ENCODE measurements at places on chromosomes 12 and 14.

GRCh38 chr12:121423682-121424623 lies 24.0 kb downstream of the RNF34 start:
- no peak for DNase-seq

DNA sequence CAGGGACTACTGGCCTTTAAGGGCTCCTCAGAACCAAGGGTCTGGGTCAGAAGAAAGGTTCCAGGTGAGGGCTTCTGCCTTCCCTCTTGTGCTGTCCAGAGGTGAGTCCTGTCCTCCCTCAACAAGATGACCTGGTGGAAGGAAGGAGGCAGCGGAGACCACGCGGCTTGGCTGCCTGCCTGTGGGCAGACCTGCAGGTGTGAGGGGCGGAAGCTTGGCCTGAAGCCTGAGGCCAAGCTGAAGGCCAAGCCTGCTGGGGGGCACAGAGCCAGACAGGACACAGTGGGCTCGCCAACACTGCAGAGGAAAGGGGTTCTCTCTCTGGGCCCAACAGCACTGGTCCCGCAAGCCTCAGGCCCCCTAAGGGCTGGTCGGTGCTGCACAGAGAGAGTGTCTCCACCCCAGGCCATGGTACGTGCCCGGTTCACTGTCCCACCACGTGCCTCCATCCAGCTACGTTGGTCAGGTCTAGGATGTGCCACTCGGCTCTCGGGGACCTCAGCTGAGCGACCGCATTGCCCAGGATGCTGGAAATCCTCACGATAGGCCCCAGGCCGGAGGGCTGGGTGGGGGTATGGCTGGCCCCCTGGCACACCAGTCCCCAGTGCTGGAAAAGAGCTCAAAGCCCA lies 170.0 kb upstream of the PRMT8 start:
- DNase-seq, result no peak

DNA sequence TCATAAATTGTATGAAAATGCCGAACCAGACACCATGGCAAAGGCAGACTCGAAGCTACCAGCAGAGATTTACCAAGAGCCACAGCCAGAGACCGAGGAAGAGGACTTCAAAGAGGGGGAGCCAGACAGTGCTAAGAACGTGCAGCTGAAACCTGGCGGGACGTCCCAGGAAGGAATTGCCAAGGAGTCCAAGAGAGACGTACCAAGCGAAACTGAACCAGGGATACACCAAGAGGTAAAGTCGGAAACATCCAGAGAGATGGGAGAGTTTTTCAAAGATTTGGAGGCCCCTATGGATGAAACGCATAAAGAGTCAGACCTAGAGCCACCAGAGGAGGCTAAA lies 294 bp downstream of the SAMD15 start:
- DNase-seq, result no peak

DNA sequence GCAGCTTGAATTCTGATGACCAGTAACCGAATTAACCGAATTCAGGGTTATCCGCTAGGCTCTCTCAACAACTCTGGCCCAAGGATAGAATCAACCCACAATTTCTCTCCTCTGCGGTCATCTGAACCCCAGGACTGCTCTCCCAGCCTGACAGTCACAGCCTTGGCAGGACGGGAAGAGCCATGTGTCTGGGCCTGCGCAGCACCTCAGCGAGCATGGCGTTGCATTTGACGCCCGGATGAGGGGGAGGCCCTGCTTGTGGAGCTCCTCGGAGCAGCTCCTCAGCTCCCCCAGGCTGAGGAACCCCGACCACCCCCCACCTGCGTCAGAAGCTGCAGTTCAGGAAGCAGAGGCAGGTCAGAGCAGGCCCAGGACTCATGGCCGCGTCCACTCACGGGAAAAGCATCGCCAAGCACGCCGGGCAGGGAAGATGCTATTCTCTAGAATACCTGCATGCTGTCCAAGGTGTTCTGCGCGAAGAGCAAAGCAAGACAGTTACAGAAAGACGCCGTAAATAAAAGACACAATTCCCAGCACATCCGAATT lies 131.1 kb downstream of the PIWIL1 start:
- DNase-seq, result no peak

GRCh38 chr12:98725476-98726247 lies 80.6 kb downstream of the APAF1 start:
- no peak for DNase-seq

DNA sequence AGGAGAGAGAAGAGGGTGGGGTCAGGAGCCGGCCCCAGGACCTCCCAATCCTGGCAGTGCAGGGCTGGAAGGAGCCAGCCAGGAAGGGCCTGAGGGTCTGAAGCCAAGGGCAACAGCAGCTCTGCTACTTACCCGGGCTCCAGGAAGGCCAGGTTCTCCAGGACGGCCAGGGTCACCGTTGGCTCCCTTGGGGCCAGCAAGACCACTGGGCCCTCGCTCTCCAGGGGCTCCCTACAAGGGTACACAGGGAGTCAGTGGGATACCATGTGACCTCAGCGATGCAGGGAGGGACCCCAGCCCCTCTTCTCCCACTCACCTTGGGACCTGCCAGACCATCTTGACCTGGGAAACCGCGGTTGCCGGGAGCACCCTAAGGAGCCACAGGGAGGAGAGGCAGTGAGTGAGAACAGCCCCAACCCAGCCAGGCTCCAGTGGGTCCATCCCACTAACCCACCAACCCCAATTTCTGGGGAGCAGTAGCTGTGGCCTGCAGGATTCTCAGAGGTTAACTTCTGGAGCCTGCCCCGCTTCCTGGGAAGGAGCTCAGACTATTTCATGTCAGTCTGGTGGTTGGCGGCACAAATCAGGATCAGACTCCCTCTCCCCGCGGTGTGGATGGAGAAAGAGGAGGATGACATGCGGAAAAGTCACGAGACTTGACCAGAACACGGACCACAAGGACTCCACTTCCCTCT lies 18.5 kb downstream of the COL2A1 start:
- DNase-seq, result no peak

DNA sequence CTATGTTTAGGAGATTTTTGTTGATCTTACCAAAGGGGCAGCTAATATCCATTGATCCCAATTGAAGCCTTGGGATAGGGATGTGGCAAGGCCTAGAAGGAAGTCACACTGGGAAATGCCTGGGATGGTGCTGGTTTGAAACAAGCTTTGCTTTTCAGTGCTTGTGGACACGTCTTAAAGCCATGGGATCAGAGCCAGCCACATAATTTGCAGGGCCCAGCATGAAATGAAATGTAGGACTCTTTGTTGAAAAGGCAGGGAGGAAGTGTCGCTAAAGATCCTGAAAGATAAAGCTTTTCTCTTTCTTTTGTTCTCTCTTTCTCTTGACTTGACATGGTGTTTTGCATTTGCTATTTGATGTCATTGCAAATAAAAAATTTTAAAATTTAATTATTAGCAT lies 5.0 kb downstream of the TTC9 start:
- DNase-seq, result no peak

DNA sequence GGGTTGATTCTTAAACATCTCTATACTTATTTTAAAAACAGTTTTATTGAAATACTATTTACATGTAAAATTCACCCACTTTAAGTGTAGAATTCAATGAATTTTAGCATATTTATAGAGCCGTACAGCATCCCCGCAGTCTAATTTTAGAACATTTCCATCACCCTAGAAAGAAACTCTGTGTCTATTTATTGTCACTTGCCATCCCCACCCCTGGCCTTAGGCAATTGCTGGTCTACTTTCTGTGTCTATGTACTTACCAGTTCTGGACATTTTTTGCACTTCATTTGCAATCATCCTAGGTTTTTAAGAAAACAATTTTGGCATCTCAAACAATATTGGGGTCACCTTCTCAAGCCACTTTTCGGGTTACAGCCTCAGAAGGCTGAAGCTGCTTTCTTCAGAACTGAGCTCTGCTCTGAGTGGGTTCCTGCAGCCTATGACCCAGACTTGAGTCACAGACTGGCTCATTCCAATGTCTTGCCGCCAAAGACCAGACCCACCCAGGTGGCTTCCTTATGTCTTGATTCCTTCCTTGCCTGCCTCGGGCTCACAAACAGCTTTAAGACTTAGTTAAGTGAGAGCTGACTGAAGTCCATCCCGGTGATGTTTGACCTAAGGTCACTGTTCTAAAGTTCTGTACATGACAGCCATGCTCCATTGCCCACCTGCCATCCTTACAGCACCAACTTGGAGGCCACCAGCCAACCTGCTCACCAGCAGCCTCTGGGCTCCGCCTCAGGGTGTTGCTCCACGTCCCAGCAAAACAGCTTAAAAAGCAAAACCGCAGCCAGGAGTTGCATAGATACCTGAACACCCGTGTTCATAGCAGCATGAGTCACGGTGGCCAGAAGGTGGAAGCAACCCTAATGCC lies 131.5 kb downstream of the CHST11 start:
- no peak for DNase-seq

GRCh38 chr12:91335699-91336098 lies 153.1 kb upstream of the DCN start:
- no peak for DNase-seq

DNA sequence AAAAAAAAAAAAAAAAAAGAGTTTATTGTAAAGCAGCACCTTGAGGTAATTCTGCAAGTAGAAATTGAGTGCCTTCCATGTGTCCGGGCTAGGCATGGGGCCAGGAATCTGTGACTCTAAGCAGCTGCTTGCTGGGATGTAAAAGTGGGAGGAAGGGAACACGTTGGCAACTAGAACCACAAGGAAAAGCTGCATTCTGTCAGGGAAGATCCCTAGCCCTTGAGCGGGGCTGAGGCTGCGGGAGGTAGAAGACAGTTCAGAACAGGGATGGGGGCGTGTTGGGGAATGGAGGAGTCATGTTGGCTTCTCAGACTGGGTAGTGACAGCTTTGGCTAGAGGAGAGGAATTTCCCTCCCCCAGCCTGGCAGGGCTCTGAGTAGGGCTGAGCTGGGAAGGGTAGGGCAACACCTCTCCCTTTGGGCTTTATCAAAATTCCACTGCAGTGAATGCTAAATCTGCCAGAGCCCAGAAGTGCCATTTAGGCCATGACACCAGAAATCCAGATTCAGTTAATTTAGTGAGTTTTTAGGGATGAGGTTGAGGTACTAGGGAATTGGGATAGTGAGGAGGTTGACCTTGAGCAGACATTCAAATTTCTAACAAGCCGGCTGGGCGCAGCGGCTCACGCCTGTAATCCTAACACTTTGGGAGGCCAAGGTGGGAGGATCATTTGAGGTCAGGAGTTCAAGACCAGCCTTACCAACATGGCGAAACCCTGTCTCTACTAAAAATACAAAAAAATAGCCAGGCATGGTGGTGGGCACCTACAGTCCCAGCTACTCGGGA lies 3.4 kb upstream of the TRAFD1 start:
- DNase-seq, result no peak

DNA sequence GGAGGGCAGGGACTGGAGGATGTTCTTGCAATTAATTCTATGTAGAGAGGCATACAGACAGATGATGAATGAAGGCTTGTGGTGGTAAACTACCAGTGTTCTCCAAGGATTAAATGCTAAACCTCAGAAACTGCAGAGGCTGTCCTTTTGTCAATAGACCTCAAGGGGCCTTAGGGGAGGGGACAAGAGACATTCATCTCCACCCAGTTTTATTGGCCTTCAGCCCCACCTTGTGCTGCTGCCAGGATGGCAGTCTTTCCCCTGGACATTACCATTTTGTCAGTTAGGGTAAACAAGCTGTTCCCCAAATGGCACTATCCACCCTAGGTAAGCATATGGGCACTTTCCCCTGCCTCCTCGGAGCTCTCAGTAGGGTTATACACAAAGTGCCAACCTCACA lies 4.9 kb upstream of the SMAGP start:
- DNase-seq, result no peak

DNA sequence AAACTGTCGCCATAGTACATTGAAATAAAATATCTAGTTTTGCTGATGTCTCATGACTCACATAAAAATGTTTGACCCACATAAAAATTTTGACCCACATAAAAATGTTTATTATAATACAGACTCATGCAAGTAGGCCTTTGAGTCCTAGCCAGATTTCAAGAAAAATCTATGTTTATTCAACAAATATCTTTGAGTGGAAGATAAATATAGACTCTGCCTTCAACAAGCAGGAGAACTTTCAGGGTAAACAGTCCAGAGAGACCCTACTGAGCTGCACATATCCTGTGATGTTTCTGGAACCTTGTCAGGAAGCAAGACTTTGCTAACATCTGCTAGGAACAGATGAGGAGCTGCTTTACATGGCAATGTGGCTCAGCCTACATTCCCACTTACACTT lies 283.1 kb downstream of the MDGA2 start:
- DNase-seq, result no peak

- DNase-seq, result no peak
Observed at GRCh38 chr12:72144553-72144952, 127.6 kb upstream of the TRHDE start.

DNA sequence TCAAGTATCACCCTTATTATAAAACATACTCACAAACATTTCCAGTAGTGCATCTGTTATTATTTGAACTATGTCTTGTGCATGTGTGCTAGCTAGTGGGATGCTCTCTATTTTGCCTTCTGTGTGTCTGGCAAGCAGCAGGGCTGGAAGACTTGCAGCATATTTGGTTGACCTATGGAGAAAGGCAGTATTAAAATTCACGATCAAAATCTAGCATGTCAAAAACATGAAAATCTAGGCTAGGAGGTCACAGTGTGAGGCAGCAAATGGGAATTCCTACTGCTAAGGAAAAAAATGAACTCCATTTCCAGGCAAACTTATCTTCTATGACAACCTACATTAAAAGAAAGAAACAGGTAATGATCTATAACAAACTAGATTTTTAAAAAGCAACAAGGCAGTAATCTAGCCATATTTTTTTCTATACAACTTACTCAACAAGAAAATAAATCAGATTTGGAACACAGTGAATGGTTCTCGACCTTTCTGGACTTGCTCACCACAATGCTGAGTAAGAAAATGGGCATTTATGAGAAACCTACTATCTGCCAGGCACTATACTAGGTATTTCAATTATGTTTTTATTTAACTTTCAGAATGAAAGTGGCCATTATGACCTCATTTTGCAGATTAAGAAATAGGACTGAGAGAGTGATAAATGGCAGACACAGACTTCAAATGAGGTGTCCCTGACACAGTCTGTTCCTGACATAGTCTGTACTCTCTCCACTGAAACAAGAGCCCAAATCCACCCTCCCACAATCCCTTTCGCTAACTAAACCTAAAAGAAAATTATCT lies 96.8 kb downstream of the TXNDC16 start:
- DNase-seq, result no peak

DNA sequence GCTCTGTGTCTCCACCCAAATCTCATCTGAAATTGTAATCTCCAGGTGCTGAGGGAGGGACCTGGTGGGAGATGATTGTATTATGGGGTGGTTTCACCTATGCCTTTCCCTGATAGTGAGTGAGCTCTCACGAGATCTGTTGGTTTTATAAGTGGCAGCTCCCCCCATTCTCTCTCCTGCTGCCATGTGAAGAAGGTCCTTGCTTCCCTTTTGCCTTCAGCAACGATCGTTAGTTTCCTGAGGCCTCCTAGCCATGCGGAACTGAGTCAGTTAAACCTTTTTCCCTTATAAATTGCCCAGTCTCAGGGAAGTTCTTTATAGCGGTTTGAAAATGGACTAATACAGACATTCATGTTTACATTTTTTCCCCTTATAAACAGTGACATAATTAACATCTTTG lies 36.1 kb downstream of the PELI2 start:
- DNase-seq, result no peak

- no peak for DNase-seq
Observed at GRCh38 chr12:12984149-12984548, 15.9 kb downstream of the HEBP1 start.

GRCh38 chr12:78483767-78484315 lies 380.7 kb upstream of the SYT1 start:
- DNase-seq, result no peak
